ENCODE measurements at places on chromosomes 4 and X.

DNA sequence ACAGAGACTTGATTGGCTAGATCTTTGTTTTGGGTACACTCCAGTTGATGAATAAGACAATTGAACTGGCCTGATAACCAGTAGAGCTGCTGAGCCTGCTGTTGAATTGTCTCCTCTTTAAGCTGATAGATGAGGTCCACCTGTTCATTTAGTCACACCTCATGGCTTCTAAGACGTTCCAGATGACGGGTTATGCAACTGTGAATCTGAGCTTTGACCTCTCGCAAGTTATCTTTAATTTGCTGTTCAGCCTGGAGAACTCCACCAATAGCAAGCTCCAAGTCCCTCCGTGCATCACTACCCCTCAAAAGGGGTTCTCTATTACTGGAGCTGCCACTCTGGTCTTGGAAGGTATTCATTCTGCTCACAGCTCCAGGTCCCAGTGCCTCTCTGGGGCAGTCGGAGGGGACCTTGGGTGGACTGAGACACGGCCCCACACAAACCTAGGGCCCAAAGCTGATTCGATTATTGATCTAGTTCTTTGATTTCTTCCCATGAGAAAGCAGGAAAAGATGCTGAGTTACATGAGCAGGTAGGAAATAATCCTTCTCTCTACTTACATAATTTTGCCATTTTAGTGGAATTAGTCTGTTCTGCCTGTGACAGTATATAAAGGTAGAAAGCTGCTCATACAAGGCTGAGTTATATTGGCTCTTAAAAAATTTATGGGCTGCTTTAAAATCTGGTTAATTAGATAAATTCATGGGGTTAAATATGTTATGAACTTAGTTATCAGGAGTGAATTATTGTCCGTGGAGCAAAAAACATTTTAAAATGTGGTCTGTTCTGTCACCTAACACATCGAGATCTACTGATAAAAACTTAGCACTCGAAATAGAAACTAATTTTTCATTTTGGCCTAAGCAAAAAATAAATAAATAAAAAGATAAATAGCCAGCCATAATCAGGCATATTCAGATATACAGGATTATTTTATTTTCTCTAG, 6.8 kb downstream of the MMAA start:
- no peak for DNase-seq

DNA sequence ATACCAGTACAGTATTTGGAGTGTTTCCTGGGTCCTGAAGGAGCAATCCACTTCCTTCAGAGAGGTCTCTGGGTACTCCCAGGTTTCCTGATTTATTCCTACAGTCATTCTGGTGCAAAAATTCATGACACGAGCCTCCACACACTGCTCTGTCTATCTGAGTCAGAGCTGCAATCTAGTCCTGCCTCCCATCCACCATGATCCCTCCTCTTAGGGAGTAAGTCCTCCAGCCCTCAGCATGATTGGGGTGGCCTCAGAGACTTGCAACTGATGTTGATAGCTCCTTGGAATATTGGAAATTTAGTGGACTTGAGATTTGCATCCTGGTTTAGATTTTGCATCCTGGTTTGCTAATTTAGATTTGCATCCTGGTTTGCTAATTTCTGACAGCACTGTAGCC, 20.5 kb downstream of the CNGA1 start:
- DNase-seq = no peak

- DNase-seq = no peak
Measured at GRCh38 chrX:20147561-20147960, 5.9 kb upstream of the EIF1AX start.

GRCh38 chrX:110046001-110046400, 43.1 kb downstream of the TMEM164 start:
- no peak for DNase-seq

DNA sequence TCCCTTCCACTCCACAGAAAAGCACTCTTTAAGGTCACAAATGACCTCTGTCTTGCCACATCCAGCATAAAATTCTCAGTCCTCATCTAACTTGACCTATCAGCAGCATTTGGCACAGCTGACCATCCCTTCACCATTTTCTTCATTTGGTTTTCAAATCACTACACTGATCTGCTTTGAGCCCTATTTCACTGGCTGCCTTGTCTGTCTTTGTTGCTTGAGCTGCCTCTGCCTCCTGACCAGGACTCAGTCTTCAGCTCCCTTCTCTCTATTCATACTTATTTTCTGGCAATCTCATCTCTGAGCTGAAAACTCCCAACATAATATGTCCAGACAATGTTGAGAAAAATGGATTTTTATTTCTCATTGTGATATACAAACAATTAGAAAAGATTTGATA, 27.7 kb upstream of the PDE5A start:
- no peak for DNase-seq

DNA sequence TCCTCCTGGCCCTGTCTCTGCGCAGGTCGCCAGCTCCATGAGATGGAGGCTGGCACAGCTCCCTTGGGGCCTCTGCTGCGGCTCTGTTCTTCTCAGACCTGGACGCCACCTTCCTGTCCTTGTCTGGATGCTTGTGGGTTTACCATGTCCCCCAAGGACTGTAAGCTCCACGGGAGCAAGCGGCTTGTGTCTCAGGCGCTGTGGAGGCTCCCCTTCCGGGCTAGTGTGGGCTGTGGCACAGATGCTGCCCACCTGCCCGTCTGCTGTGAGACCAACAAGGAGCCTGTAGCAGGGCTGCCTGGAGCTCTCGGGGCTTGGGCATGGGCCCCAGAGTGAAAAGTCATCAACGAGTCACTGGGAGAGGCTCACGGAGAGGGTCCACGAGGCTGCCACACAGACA, 25.2 kb downstream of the NAT8L start:
- no peak for DNase-seq

DNA sequence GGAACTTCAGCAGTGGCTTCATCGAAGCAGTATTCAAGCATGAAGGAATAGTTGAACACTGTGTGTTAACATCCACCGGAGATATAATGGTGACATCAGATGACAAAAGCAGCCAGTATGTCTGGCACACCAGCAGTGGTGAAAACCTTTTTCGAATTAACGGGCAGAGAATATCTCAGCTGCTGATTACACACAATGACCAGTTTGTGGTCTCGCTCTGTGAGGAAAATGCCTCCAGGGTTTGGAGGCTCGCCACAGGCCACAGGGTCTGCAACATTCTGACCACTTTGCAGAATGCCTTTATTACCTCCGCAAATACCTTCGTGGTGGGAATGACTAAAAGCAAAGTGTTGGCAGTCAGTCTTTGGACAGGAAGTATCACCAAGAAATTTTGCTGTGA, 201.5 kb downstream of the NWD2 start:
- no peak for DNase-seq

GRCh38 chr4:8548731-8549351, 31.4 kb upstream of the GPR78 start:
- no peak for DNase-seq

- DNase-seq = no peak
Measured at GRCh38 chr4:159398236-159398638, 295.4 kb downstream of the RAPGEF2 start.

DNA sequence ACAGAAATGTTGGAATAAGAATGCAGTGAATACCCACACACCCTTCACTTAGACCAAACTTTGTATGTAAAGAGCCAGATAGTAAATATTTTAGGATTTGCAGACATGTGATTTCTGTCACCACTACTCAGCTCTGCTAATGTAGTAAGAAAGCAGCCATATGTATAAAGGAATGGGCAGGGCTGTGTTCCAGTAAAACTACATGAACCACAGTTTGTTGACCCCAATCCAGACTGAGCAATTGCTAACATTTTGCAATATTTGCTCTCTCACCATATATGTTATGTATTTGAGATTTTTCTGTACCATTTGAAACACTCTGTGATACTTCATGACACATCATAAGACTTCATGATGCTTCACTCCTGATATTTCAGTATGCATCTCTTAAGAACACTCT, 32.0 kb upstream of the TBC1D1 start:
- DNase-seq = no peak

GRCh38 chr4:153780876-153781275, 8.0 kb downstream of the SFRP2 start:
- DNase-seq = no peak

GRCh38 chrX:56763556-56764152, 34.6 kb downstream of the NBDY start:
- peak; percentile 45 for DNase-seq

DNA sequence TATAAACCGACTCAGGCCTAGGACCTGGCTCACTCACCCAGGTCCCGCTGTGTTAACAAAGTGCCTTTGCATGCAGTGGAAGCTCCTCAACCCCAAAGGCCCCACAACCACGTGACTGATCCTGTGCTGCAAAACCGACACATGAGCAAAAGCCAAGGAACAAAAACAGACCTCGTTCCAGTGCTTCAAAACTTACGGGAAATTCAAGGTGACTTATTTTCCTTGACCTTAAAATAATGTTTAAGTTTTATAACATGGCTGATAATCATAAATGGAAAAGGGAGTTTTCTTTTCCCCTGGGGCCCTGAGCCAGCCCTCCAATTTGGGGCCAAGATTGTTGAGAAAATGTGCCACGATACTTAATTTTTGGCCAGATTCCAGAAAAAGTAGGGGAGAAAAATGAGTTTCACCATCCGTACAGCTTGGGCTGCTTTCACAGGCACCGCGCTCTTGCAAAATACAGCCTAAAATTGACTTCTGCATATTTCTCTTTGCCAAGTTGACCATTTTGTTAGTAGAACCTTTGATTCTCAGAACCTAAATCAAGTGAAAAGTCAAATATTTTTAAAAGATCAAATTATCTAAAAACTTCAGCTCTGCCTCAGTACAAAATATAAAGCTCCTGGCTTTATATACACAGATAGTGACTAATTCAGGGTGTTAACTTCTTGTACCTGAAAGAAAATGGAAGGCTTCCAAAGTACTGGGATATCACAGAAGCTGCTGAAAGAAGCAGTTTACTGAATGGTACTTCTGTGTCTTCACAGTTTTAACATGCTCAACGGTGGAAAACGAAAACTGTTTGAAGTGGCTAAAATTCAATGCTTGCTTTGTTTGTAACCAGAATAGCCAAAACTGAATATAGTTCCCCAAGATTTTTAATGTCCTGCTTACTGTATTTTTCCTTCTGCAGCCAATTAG, 93.8 kb downstream of the APBB2 start:
- no peak for DNase-seq

GRCh38 chr4:96835991-96836390, 996.1 kb downstream of the PDHA2 start:
- no peak for DNase-seq

- no peak for DNase-seq
Measured at GRCh38 chr4:145044341-145044740, 53.7 kb downstream of the ANAPC10 start.

DNA sequence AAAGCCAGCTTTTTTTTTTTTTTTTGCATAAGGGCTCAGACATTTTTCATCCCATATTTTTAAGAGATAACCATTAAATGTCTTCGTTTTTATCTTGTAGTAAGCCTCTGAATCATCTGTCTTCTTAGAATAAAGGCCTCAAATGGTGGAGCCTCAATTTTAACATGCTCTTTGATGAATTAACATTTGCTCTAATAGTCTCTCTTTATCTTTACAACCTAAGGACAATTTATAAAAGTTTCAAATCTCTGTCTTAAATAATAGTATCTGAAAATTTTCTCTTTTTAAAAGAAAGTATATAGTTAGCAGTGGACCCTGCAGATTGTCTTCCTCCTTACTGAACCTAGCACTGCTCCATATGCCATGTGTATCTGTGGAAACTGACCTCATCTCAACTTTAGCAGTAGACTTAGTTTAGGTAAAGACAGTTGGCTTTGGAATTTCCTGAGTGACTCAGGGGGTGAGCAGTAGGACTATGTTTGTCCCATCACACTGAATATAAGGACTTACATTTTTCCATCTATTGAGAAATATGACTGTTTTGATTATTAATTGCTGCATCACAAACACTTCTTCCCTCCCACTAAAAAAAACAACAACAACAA, 1658.0 kb downstream of the STIM2 start:
- DNase-seq = no peak

GRCh38 chr4:121156822-121157769, 7.0 kb downstream of the TNIP3 start:
- peak; percentile 4 for DNase-seq

DNA sequence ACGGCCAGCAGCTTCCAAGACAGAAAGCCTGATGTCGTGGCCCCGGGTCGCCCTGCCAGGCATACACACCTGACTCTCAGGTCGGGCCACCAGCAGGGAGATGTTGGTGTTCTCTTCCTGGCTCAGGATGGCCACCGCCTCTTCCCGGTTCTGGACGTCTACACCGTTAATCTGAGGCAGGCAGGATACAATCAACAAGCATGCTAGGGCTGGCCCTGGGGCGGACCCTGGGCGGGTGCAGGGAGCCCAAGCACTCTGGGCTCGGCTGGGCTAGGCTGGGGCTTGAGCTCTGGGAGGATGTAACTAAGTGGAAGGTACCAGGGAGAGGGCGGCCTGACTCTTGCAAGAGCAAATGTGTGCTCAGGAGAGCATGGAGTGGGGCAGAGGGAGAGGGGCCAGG, 11.0 kb downstream of the SSR4 start:
- no peak for DNase-seq

- no peak for DNase-seq
Measured at GRCh38 chrX:101349193-101349562, 636 bp upstream of the TIMM8A start.

DNA sequence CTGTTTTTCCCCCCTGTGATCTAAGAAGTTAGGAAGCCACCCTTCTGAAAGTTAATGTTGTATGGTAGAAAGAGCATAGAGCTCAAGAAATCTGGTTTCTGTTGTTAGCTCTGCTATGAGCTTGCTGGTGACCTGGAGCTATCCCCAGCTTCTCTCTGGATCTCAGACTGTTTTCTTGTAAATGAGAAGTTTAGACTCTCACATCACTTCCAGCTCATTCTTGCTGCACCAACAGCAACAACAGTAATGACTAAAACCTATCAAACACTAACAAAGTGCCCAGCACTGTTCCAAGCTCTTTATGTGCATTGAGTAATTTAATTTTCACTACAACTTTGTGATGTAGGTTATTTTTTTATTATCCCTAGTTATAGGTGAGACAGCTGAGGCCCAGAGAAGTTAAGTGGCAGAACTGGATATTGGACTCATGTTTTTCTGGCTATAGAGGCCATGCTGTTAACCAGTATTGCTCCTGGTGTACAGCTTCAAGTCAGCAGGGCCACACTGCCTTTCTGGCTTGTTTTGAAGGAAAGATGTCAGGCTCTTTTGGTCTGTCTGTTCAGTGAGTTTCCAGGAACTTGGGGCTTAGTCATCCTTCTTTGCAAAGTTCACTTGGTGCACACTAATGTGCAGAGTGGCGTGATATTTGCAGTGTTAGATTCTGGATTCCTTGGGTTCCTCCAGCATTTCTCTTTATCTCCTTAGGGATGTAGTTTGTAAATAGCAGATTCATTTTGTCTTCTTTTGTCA, 27.8 kb upstream of the TMEM164 start:
- no peak for DNase-seq
